SK-MEL-5 (cell line): ENCODE measurements at places on chromosomes 3 and 15. TPM values are rescaled to one million over a fixed set of nuclear protein-coding genes. Genes with fewer than 3 reads are reported as not detected.
A peak's percentile ranks its signal among the peaks of the same experiment; 100 is the strongest.

The EFCC1 gene
- 0.16 and 0.40 TPM in 2 replicates for total RNA-seq

DNA sequence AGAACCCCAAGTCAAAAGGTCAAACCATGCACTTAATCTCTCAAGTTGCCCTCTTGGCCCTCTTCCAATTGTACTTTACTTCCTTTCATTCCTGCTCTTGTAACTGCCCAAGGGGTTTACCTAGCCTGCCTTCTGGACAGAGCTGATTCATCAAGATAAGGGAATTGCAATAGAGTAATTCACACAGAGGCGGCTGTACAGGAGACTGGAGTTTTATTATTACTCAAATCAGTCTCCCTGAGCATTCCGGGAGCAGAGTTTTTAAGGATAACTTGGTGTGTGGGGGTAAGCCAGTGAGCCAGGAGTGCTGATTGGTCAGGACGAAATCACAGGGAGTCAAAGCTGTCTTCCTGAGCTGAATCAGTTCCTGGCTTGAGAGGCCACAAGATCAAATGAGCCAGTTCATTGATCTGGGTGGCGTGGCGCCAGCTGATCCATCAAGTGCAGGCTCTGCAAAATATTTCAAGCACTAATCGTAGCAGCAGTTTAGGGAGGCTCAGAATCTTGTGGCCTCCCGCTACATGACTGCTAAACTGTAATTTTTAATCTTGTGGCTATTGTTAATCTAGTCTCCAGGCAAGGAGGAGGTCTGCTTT is 590.0 kb downstream of the EPHA3 start:
- DNase-seq: no peak

The NUSAP1 gene
- total RNA-seq: 83.0 and 87.5 TPM in 2 replicates

GRCh38 chr3:149460117-149460516 is 14.4 kb upstream of the TM4SF4 start:
- no peak for DNase-seq

The MEIS2 gene
- 28.5 and 29.4 TPM in 2 replicates for total RNA-seq

GRCh38 chr15:78914027-78914764 is 30.6 kb downstream of the CTSH start:
- peak; percentile 24 for DNase-seq

The ARHGEF26 gene
- total RNA-seq: 29.3 and 31.2 TPM in 2 replicates

DNA sequence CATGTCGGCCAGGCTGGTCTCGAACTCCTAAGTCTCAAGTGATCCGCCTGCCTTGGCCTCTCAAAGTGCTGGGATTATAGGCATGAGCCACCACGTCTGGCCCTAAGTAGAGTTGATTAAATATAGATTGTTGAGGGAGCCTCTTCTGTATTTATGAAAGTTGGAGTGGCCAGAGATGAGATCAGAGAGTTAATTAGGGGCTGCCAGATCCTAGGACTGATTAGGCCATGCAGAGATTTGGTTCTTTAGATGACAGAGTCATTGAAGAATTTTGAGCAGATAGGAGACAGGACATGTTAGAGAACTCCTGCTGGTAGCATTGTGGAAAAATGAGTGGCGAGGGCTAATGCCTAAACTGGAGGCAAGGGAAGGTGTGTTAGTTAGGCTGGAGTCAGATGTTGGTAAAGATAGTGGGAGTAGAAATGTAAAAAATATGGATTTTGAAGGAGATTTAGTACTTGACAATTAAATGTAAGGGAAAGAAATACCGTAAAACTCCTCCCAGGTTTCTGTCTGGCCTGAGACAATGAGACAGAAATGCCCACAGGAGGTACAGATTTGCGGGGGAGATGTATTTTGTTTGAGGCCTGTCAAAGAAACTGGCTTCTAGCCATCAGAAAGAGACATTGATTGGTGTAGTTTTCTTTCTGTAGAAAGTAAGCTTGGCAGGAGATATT is 23.4 kb downstream of the SACM1L start:
- no peak for DNase-seq
